ENCODE measurements at places on chromosomes 7 and 10.
A peak's percentile ranks its signal among the peaks of the same experiment; 100 is the strongest.

DNA sequence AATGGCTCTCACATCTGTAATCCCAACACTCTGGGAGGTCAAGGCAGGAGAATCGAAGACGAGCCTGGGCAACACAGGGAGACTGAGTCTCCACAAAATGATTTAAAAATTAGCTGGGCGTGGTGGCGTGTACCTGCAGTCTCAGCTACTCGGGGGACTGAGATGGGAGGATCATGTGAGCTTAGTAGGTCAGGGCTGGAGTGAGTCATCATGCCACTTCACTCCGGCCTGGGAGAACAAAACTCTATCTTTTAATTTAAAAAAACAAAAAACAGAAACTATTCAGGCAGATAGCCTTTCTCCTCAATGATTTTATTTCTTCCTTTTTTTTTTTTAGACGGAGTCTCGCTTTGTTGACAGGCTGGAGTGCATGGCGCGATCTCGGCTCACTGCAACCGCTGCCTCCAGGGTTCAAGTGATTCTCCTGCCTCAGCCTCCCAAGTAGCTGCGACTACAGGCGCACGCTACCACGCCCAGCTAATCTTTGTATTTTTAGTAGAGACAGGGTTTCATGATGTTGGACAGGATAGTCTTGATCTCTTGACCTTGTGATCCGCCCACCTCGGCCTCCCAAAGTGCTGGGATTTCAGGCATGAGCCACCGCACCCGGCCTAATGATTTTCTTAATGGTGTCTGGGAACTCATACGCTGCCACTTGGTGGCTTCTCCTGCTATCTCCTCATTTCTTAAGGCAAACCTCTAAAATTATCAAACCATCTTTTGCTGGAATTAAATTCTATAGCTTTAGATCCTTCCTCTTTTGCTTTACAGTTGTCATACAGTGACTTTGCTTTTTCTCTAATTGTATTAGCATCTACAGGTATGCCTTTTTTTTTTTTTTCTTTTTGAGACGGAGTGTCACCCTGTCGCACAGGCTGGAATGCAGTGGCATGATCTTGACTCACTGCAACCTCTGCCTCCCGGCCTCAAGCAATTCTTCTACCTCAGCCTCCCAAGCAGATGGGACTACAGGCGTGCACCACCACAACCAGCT is 22.9 kb downstream of the SRPK2 start:
- no peak for DNase-seq

DNA sequence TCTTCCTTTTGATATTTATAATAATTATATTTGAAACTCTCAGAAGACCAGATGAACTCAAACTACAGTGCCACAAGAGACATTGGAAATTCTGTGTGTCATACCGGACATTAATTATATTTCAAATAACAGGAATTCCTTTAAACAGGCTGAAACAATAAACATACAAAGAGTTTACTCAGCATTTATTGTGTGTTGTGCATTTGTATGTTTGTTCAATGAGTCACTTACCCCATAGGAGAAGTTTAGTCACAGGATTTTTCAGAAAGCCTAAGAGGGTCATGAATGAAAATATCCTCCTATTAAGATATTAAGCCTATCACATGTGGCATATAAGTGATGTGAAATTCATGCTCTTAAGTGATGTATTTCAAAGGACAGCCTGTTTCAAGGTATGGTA is 566.8 kb downstream of the CNTNAP2 start:
- peak; percentile 39 for DNase-seq

- DNase-seq, result no peak
Observed at GRCh38 chr7:13852281-13852968, 137.0 kb downstream of the ETV1 start.

DNA sequence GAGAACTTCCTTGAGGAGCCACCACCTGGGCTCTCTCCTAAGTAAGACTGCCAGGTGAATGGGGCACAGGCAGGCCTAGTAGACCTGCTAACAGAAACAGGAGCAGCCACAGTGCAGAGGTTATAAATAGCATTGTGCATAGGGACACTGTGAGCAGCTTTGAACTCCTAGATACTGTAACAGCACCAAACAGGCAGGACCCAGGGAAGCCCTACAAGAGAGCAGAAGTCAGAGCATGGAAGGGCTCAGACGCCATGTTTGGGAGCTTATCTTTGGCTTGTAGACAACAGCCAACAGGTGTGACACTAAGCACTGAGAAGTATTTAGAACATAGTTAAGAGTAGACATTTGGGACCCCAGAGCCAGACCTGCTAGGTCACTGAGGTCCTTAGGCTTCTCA is 14.5 kb downstream of the XRCC2 start:
- DNase-seq, result no peak

- no peak for DNase-seq
Observed at GRCh38 chr7:70457883-70458680, 673.9 kb upstream of the GALNT17 start.

DNA sequence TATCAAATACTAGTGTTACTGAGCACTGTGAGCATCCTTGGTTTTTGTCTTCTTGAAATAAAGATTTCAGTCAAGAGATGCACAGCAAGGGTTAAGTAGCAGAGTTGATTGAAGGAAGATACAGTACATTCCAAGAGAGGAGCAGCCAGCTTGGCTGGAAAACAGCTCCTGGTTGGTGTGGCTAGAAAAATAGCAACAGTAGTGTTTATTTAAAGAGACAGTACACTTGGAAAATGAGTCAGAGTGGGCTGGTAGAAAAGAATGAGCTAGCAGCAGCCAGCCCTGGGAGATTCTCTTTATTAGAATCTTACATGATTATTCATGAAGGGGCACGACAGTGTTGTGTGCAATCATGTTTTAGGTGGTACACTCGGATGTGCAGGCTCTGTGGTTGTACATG is 1016.4 kb upstream of the SORCS1 start:
- DNase-seq, result no peak

DNA sequence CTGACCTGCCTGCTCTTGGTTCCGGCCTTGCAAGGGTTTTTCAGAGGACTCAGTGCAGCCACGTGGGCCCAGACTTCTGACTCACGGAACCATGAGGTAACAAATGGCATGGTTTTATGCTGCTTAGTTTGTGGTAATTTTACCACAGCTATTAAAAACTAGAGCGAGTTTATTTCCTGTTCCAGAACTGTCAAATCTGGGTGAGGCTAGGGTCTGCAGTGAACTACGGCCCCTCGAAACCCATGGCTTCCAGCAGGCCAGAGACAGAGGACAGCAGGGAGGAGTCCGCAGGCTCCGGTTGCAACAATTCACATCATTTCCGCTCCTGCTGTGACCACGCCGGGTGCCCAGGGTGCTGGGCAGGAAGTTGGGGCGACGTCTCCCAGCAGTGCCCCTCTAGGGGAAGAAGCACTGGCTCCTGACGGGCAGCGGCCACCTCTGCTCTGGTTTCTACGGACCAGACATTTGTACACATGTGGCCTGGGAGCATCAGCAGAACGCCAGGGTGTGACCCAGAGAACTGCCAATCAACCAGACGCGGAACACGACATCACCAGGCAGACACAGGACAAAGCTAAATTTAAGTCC is 74.8 kb downstream of the ADARB2 start:
- DNase-seq, result no peak

DNA sequence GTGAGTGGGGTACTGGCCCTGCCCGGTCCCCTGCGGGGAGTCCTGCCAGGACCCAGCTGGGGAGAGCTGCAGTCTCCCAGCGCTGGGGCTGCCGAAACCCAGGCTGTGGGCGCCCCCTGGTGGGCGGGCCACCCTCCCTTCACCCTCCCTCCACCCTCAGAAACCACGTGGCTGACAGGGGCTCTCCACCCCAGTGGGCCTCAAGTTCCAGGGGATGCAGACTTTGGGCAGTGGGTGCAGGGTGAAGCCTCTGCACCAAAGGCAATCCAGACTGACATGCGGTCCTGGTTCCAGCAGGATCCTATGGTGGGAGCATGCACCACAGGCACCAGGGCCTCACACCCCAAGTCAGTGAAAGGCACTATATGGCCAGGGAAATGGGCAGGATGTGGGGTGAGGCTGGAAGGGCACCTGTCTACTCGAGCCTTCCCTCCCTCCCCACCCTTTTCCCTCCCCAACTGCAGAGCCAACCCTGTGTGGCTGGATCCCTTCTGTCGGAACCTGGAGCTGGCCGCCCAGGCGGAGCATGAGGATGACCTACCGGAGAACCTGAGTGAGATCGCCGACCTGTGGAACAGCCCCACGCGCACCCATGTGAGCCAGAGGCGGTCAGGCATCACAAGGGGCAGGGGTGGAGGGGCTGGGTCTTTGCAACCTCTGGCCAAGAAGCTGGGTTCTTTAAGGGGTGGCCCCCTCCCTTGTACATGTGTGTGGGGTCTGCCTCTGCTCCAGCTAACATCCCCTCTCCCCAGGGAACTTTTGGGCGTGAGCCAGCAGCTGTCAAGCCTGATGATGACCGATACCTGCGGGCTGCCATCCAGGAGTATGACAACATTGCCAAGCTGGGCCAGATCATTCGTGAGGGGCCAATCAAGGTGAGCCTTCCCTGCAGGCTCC is 38.8 kb downstream of the PSAP start:
- no peak for DNase-seq

GRCh38 chr10:33352175-33352574 is 17.7 kb upstream of the NRP1 start:
- no peak for DNase-seq

GRCh38 chr7:100221231-100221718 is 1.5 kb downstream of the PVRIG start:
- DNase-seq, result no peak

GRCh38 chr7:118330388-118330787 is 105.9 kb downstream of the ANKRD7 start:
- no peak for DNase-seq

- DNase-seq, result no peak
Observed at GRCh38 chr7:84271543-84271942, 77.0 kb upstream of the SEMA3A start.

GRCh38 chr10:96440361-96441292 is 73.1 kb downstream of the TLL2 start:
- no peak for DNase-seq

DNA sequence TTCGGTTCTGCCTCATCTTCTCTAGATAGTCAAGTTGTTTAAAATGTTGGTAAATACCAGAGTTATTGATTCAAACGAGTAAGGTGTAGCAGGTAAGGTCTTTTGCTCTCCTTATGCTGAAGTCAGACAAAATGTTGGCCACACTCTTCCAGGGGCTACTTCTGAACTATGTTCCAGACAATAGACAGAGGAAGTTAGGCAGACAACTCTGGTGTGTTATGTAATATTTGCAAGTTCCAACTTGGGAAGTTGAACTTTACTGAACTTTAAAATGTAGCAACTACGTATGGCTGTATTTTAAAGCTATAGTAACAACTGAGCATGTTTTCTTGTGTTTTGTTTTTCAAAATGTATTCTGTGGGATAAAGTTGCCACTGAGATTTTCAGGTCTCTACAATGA is 125.7 kb upstream of the NEBL start:
- no peak for DNase-seq

- no peak for DNase-seq
Observed at GRCh38 chr10:75682649-75683557, 251.5 kb downstream of the LRMDA start.

GRCh38 chr10:129853562-129853903 is 110.5 kb downstream of the EBF3 start:
- no peak for DNase-seq

GRCh38 chr7:114688443-114689055 is 233.3 kb upstream of the MDFIC start:
- DNase-seq, result no peak

DNA sequence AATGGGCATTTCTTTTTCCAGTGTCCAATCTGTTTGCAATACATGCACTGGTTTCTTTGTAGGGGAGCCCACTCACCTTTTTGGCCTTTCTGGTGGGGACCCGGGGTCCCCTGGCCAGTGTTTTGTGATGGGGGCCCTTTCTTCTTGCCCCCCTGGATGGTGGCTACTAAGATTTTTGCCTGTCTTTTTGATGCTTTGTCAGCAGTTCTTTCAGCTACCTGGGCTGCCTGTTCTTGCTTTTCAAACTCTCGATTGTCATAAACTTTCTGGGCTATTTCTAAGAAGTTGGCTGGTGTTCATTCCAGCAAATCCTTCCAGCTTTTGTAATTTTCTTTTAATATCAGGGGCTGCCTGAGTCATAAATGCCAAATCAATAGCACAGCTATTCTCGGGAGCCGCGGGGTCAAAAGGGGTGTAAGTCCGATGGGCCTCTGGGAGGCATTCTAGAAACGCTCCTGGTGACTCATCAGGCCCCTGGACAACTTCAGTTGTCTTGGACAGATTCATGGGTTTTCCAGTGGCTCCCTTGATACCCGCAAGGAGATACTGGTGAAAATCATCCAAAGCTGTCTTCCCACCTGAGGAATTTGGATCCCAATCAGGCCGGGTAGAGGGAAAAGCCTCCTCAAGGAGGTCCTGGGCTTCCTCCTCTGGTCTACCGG is 79.0 kb downstream of the PRR15 start:
- no peak for DNase-seq

- no peak for DNase-seq
Observed at GRCh38 chr7:100822236-100823139, 4.8 kb downstream of the EPHB4 start.

- DNase-seq, result no peak
Observed at GRCh38 chr10:100793055-100793454, 47.7 kb downstream of the PAX2 start.

DNA sequence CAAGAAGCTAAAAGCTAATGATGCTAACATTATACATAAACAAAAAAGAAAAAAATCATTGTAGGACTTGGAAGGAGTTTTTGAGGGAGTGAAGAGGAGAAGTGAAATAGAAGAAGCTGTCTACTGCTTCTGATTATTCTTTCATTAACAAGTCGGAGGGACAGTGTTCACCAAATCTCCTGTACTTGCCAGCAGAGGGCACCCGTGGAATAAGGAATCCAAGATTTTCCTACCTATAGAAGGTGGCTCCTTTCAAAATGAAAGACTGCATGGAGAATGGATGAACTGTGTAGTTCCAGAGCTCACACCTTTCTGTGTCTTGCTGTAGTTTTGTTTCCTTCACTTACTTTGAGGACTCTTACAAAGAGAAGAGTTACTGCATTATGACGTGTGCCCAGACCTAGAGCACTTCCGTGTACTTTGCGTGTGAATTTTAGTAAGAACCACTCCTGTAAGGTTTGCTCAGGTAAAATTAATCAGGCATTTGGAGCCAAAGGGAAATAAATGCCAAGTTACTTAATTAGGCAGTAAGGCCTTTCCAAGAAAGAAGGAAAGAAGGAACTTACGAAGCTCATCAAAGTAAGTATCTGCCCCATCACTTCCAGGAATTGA is 145.1 kb downstream of the SEMA3D start:
- peak; percentile 41 for DNase-seq
